Right hindlimb (tissue), 1 donor: ENCODE measurements at places on chromosomes 16 and 17.

- peak; percentile 46 for DNase-seq
These were observed 735 bp downstream of the ZNF652 start for GRCh38 chr17:49361129-49361901.

DNA sequence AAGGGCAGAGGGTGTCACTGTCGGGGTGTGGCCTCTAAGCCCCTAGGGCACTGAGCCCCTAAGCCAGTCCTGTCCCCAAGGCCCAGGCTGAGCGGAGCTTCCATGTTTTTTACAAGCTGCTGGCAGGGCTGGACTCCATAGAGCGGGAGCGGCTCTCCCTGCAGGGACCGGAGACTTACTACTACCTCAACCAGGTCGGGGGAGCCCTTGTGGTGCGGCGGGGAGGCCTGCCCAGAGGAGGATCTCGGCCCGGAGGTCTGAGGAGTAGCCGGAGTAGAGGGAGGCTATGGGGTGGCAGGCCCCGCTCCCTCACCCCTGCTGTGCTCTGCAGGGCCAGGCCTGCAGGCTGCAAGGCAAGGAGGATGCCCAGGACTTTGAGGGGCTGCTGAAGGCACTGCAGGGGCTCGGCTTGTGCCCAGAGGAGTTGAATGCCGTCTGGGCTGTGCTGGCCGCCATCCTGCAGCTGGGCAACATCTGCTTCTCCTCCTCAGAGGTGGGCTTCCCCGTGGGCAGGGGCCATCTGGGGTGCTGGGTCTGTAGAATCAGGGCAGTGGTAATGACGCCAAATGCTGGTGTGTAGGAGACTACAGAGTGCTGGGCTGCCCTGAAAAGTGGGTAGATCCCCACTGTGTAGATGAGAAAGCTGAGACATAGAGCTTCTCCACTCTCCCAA, 4.9 kb downstream of the MYO15B start:
- DNase-seq = no peak

GRCh38 chr17:6695565-6695964, 17.6 kb downstream of the SLC13A5 start:
- no peak for DNase-seq

DNA sequence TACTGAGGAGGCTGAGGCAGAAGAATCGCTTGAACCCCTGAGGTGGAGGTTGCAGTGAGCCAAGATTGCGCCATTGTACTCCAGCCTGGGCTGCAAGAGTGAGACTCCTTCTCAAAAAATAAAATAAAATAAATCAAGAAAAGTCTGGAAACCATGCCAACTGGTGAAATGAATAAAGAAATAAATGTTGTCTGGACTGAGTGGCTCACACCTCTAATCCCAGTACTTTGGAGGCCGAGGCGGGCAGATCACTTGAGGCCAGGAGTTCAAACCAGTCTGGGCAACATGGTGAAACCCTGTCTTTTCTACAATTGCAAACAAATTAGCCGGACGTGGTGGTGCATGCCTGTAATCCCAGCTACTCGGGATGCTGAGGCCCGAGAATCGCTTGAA, 744 bp upstream of the LRRC37A3 start:
- DNase-seq = peak; percentile 35

- no peak for DNase-seq
These were observed 113.2 kb upstream of the LHX1 start for GRCh38 chr17:36823850-36824677.

GRCh38 chr17:56902348-56902747, 11.5 kb downstream of the TRIM25 start:
- no peak for DNase-seq
